K562 (cell line): ENCODE measurements at places on chromosomes 12 and 14.

DNA sequence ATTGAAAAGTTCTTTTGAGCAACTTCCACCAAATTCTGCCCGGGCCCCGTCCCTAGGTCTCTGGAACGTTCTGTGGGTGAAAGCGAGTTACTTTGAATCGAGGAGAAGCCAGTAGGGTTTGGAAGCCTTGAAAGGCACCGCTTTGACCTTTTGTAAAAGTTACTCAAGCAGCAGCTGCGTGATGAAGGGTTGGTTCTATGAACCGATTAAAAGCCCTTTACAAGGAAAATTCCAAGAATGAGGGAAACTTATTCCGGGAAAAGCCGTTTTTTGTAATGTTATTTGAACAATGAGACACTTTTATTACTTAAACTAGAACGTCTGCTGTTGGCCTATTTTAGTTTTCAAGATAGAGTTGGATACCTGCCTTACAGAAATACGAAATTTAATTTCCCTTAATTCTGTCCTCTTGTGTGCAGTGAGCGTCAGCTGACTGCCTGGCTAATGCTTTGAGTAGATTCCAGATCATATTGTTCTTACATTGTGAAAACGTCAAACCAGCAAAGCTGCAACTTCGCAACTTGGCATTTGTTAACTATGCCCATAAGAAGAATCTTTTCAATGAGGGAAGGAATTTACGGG lies 906 bp downstream of the LARP4 start:
- no peak for DNase-seq

DNA sequence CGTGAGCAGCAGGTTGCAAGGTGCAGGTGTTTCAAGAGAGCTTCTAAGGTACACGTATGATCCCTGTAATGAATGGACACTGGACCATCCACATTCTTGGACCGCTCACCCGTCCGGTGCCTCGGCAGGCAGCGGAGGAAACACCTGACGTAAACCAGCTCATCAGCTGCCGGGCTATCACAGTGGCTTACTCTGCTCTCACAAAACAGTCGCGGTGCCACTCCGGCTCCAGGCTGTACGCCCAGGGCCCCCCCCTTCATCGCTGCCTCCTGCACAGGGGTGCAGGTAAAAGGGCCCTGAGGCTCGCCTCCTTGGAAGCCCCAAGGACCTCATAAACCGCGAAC lies 436 bp downstream of the VPS33A start:
- DNase-seq, result no peak

DNA sequence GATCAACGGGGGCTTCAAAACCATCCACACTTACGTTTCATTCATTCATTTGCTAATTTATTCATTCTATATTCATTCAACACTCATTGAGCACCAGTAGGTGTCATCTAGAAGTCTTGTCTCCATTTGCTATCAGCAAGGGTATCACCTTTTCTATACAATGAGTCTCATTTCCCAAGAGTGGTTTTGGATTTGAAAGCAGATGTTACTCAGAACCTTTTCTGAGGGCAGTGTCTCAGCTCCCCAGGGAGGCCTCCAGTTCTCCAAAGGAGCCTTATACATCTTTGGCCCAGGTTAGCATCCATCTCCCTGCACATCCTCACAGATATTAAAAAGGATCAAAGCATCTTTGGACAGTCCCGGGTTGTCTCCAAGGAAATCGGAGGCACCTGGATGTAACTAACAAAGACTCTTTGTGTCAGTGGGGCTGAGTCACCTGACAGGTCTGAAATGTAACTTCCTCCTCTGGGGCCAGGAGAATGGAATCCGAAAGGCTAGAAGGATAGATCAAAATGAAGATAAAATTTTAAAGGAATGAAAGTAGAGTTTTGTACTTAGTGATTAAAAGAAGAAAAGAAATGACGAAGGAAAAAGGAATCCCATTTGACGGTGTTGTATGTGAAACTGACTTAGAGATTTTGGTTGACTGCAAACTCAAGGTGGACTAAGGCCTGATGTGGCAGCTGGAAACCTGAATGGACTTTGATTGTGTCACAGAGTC lies 103.0 kb downstream of the VCPKMT start:
- DNase-seq, result no peak

- DNase-seq, result no peak
Observed at GRCh38 chr14:84927096-84927827, 602.7 kb upstream of the FLRT2 start.

DNA sequence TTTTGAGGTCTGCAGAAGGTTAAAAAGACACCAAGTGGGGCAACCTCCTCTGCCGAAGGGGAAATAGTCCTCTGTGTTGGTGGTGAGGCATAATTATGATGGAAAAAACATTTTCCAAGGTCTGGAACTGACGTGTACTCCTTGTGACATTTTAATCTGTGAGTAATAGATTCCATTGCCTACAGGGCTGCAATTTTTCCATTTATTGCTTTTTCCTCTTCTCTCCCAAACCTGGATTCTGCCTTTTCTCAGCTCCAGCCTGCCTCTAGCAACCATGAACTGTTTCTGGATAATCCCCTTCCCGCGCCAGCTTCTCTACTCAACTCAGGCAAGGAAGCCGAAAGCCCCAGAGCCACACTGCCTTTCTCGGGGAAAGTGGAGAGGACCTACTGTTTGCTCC lies 230.1 kb upstream of the PLXNC1 start:
- DNase-seq, result no peak

- DNase-seq, result no peak
Observed at GRCh38 chr12:105659355-105660075, 329.0 kb downstream of the C12orf75 start.

DNA sequence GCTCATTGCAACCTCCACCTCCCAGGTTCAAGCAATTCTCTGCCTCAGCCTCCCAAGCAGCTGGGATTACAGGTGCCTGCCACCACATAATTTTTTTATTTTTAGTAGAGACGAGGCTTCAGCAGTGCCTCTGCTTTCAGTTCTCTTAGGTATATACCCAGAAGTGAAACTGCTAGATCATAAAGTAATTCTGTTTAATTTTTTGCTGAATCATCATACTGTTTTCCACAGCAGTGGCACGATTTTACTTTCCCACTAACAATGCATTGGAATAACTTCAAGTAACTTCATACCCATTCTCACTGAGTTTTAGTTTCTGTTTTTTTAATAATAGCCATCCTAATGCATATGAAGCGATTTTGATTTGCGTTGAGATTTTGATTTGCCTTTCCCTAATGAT lies 148.0 kb upstream of the G2E3 start:
- DNase-seq, result no peak

GRCh38 chr14:41960281-41960680 lies 353.6 kb downstream of the LRFN5 start:
- DNase-seq, result no peak

DNA sequence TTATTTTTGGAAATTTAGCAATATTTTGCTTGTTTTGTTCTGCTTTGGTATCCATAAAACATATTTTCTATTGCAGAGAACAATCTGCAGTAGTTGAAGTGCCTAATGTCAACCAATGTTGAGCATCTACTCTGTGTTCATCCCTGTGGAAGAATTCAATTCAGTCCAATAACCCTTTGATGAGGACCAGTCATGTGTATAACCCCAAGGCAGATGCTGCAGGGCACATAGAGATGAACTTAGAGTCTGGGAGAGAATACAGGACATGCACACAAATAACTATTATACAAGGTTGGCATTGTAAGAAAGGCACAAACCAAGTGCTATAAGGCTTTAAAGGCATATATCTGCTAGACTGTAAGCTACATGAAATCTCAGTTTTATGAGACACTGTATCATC lies 304.7 kb downstream of the LRIG3 start:
- no peak for DNase-seq

DNA sequence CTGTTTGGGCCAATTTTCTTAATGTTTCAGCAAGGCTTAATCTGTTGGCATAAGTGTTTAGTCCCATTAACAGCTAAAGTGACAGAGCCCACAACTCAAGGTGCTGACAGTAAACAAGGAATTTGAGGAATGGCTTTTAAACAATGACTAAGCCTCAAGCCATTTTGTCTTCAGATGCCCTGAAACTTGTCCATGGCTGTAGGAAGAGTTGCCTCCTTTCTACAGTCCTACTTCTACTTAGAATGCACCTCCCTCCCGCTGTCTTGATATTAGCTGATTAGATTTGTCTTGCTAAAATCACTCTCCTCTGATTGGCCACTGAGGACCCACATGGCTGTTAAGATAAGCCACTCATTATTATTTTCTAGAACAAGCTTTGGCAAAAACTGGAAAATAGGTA lies 188.4 kb upstream of the OTX2 start:
- DNase-seq, result peak; percentile 14

GRCh38 chr12:101707131-101707782 lies 9.8 kb downstream of the CHPT1 start:
- peak; percentile 65 for DNase-seq

DNA sequence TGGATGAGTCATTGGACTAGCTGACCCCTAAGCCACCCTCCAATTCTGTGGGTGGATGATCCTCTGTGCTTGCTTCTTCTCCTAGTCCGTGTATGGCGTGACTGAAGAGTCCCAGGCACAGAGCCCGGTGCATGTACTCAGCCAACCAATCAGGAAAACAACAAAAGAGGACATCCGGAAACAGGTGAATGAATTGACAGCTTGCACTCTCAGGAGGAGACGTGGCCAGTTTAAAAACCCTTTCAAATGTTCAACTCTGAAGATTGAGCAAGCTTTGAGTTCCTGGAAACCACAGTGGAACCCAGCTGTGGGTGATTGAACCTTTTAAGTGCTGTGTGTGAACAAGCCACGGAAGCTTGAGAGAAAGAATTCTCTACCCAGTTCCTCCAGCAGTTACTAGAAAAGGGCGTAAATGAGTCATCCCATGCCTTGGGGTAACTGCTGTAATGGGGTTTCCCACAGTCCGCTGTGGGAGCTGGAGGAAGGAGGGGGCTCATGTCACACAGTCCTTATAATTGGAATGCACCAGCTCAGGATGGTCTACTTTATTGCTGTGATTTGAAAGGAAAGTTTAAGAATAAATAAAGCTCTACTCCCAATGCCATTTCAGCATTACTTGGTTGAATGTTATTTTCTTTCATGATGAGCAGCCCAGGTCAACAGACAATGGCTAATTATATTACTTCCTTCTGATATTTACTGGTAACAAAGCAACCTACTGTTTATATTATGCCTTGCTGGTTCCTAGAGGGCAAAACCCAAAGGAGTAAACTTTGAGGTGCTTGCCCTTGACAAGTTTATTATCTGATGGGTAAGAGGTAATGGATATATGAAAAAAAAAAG lies 417.0 kb downstream of the DPF3 start:
- DNase-seq, result no peak

- peak; percentile 87 for DNase-seq
Observed at GRCh38 chr12:116599285-116600136, 40.3 kb downstream of the MAP1LC3B2 start.

DNA sequence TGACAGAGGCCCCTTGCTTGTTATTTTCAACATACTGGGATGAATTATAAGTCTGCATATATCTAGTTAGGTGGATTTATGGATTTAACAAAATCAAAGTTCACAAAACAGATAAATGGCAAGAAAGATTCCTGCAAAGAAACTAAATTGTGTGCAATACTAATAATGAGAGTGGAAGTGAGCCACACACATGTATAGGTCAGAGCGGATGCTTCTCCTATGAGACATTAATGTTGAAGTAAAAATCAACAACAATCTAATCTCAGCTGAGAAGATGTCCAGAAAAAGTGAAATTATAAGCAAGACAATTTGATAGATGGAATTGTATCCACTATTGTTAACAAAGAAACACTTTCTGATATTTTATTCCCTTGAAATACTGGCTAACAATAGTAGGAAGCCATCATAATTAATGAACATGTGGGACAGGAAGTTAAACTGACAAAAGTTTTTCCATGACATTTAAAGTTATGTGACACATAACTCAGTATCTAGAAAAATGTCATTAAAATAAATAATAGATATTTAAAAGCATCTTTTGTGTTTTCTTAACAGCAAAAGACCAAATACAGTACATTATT lies 39.7 kb downstream of the RAD51B start:
- no peak for DNase-seq

DNA sequence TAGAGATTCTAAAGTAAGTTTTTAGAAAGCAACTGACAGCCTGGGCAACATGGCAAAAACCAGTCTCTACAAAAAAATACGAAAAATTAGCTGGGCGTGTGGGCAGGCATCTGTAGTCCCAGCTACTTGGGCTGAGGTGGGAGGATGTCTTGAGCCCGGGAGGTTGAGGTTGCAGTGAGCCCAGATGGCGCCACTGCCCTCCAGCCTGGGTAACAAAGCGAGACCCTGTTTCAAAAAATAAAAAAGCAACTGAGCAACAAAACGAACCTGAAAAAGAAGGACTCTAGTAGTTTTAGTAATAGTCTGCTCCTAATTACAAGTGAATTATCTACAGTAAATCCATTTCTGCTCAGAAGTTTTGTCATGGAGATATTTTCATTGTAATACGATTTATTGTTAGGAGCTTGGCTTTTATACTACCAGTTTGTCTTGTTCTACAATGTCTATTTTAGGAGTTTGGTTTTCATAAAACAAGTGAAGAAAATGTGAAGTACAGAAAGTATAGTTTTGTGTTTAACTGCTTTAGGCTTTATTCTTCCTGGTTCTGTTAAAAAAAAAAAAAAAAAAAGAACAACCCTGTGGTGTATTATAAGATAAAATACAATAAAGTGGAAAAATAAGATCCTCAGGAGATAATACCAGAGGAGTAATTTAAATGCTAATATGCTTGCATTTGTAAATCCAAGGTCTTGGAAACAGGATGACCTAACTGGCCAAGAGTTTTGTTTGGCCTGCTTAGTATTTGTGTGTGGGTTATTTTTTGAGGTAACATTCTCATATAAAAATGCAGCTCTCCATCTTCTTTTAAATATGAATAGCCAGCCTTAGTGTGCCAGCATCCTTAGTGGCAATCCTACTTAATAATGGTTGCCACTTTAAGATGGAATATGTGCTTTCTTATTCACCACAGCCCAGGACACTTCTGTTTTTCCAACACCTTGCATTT lies 2.8 kb downstream of the TMX1 start:
- DNase-seq, result no peak

DNA sequence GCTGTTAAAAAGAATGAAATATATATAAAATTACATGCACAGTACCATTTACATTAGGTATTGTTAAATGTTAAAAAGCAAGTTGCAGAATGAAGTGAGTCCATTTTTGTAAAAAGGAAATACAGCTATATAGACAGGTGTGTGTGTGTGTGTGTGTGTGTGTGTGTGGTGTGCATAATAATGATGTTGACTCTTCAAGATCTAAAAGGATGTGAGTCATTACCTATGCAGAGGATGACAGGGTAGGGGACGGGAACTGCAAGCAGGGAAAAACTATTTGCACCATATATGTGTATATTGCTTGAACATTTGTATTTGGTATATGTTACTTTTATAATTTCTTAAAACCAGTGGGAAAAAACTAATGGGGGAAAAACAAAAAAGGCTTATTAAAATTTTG lies 3.1 kb downstream of the C14orf39 start:
- DNase-seq, result no peak
